ENCODE measurements at places on chromosomes 2 and 18.
A peak's percentile ranks its signal among the peaks of the same experiment; 100 is the strongest.

- DNase-seq = no peak
Observed at GRCh38 chr18:46630160-46630559, 26.9 kb downstream of the LOXHD1 start.

DNA sequence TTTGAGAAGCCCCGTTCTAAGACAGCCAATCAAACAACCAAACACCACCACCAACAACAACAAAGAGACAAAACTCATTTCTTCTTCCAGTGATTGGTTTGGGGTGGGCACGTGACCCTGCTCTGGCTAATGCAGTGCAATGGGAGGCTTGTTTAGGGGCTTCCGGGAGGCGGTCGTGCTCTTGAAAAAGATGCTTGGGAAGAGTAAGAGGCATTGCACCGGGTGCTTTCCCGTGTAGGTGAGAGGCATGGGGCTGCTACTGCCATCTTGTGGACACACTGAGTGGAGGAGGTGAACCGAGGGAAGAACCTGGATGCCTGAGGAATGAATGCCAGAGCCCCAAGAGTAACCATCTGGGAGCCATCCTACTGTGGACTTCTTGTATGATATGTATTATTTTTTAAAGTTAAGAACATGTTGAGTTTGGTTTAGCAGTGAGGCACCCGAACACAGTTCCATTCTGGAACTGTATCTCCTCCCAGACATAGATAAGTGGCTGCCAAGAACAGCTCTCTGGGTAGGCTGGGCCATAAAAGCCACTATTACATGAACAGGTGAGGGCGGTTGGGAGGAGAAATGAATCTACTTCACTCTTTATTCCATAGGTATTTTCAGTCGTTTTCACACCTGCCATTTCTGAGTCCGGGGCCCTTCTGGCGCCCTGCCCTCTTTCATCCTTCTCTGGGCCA is 19.1 kb upstream of the ARHGAP25 start:
- DNase-seq = no peak

- no peak for DNase-seq
Observed at GRCh38 chr18:34281290-34281689, 56.6 kb upstream of the NOL4 start.

GRCh38 chr2:169082995-169083394 is 13.6 kb downstream of the DHRS9 start:
- DNase-seq = no peak

DNA sequence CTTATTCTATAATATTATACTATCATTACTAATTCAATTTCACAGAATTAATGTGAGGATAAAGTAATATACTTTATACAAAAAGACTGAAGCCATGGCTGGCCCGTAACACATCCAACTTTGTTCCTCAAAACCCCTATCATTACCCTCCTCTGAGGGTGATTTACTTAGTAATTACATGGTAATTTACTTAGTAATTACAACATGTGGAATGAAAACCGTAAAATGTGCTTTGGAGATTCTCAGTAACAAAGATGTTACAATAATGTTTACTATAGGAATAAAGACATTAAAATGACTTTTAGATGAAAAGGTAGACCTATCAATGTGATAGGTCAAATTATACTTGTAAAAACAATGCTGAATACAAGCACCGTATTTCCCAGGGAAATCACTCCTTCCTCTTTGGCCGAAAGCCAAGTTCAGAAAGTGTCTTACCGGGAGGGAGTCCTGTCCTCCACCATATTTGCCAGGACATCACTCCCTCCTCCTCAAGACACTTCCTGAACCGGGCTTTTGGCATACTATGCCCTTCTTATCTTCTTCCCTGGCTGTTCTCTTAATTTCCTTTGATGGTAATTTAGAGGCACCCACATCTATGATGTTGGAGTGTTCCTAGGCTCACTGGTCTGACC is 1047.8 kb downstream of the SOCS6 start:
- DNase-seq = no peak

GRCh38 chr2:210938228-210938627 is 381.8 kb downstream of the CPS1 start:
- no peak for DNase-seq

- no peak for DNase-seq
Observed at GRCh38 chr2:11352781-11353537, 8.5 kb upstream of the ROCK2 start.

DNA sequence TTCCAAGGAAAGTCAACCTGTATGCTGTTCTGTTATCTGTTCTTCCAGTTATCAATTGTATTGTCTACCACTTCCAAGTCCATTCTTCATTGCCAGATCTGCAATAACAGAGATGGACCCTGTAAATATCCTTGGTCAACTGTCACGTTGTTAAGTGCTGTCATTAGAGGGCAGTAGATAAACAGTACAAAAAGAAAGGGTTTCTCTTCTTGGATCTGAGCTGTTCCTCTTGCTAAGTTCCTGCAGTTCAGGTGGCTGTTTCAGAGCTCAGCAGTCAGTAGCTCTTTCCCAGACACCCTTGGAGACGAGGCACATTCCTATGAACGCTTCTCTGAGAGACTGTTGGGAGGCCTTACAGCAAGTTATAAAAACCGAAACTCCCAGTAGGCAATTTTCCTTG is 957.1 kb upstream of the CHAC2 start:
- DNase-seq = no peak

GRCh38 chr18:21636769-21637168 is 24.7 kb downstream of the SNRPD1 start:
- DNase-seq = no peak

DNA sequence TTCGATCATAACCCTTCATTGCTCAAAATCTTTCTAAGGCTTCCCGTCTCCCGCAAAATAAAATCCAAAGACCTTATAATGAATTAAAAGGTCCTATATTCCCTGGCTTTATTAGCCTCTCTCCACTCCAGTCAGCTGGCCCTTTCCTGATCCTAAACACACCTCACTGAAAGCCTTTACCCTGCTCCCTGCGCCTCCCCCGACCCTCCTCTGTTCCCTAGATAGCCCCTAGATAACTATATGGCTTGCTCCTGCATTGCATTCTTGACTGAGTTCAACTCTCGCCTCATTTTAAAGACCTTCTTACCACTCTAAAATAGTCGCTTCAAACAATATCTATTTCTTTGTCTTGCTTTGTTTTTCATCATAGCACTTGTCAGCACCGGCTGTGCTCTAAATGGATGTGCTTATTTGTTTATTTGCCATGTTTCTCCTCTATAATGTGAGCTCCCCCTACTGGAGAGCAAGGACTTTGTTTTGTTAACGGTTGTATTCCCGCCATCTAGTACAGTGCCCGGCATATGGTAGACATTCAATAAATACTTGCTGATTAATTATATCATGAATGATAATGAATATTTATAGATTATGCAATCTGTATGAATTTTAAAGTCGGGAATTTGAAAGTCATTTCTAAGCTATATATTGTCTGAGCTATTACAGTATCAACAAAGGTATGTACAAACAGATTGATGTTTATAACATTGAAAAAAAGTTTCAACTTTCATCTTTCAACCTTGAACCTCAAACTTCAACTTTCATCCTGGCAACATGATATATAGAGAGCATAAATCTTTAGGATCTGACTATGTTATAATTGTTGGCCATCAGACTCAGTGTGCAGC is 32.4 kb upstream of the VIT start:
- no peak for DNase-seq

GRCh38 chr2:6309415-6310255 is 556.1 kb downstream of the CMPK2 start:
- peak; percentile 59 for DNase-seq

DNA sequence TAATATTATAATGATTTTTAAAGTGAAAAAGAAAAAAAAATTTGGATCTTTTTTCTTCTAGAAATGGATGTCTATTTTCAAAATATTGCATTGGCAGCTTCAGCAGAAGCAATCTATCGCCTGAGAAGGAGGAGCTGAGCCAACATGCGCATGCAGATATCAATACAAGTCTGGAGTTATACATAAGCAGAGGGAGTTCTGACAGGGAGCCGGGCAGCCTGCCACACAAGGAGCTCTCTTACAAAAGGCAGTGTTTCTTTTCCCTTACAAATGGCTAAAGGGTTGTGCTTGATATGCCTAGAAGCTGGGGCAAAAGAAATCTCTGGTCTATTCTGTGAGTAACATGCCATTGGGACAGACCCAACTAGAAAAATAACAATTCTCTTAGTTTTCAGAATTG is 291.9 kb upstream of the TRIB2 start:
- DNase-seq = no peak

DNA sequence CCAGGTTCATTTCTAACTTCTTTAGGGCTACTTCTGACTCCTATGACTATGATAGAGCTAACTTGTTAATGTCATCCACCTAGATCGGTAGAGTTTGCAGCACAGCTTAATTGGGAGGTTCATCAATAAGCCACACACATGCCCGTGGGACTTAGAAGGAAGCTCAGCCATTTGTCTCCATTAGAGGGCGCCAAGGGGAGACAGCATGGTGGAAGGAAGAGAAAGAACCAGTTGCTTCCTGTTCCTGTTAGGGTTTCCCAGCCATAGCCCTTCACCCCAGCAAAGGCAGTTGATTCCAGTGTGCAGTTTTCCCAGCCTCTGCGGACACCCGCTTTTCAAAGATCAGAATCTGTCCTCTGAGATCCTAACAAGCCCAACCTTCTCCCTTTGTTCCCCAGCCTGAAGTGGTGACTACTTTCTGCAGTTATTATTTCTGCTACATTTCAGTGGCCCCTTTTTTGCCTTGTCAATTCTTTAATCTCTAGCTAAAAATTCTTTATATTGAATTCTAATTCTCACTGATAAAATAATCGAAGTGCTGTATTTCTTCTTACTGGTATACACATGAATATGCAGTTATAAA is 30.3 kb downstream of the MAIP1 start:
- DNase-seq = no peak

GRCh38 chr2:53381271-53381670 is 386.3 kb upstream of the CHAC2 start:
- DNase-seq = no peak

- no peak for DNase-seq
Observed at GRCh38 chr2:164593541-164593940, 27.7 kb downstream of the GRB14 start.

DNA sequence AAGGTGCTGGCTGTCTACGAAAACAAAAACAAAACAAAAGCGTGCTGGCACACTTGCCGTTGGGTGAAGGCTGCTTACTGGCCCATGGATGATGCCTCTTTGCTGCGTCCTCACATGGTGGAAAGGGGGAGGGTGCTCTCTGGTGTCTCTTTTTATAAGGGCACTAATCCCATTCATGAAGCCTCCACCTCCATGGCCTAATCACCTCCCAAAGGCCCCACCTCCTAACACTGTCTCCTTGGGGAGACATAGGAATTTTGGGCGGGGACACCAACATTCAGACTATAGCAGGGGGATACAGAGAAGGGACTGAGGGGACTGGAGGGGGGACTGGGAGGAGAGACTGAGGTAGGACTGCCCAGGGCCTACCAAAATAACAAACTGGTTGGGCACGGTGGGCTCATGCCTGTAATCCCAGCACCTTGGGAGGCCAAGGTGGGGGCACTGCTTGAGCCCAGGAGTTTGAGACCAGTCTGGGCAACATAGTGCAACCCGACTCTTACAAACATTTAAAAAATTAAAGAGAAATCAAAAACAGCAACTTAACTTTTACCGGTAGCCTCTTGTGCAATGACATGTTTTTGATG is 14.5 kb downstream of the PTMA start:
- DNase-seq = no peak

DNA sequence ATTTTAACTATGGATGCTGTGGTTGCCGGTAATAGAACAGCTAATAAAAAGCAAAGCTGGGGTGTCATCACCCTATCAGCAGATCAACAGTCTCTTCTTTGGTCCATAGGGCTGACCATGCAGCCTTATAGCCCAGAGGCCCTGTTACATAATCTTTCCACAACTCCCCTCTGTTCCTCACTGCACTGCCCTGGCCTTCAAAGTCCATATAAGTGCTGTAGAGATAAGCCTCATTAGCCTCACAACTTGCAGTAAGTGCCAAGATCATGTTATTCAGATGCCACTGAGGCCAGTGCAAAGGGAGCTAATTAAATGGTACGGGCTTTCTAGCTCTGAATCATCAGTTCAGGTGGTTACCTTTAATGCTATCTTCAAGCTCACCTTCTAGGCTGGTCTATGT is 89.7 kb upstream of the CXCR4 start:
- DNase-seq = no peak

- no peak for DNase-seq
Observed at GRCh38 chr2:190103144-190103543, 40.6 kb upstream of the MSTN start.

Measured in GM06990 (cell line).